ENCODE measurements at places on chromosomes 6 and 20.

- DNase-seq: no peak
Measured at GRCh38 chr20:20926222-20926905, 179.8 kb downstream of the LINC00237 start.

- DNase-seq: no peak
Measured at GRCh38 chr6:139175389-139175948, 40.6 kb downstream of the HECA start.

DNA sequence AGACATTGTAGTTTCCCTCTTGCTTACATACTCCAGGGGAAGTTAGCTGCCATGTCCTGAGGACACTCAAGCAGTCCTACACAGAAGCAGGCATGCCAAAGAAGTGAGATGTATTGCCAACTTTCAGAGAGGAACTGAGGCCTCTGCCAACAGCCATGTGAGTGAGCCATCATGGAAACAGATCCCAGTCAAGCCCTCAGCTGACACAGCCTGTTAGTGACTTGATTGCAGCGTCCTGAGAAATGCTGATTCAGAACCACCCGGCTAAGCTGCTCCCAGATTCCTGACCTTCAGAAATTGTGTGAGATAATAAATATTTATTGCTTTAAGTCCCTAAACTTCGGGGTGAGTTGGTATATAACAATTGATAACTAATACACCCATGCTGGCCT lies 38.1 kb downstream of the GSTA2 start:
- DNase-seq: no peak

GRCh38 chr6:10362300-10362699 lies 52.6 kb downstream of the TFAP2A start:
- DNase-seq: no peak

GRCh38 chr6:166850677-166851076 lies 105.7 kb downstream of the RNASET2 start:
- no peak for DNase-seq

GRCh38 chr20:13348311-13349234 lies 127.5 kb downstream of the ISM1 start:
- DNase-seq: no peak

- no peak for DNase-seq
Measured at GRCh38 chr20:19361790-19362189, 149.3 kb downstream of the SLC24A3 start.

DNA sequence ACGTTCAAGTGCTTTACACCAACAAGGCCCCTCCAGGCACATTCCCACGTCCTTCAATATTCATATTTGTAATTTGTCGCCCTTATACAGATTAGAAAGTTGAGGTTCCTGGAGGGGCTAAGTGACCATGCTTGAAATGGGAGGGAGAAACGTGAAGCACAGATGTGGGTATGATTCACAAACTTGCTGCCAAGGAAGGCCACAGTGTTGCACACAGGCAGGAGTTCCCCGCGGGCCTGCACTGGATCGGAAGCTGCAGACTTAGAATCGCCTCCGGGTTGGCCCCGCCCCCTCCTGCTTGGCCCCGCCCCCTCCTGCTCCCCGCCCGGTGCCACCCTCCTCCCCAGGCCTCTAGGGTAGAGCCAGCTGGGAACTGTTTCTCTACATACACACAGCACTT lies 58.2 kb upstream of the QKI start:
- DNase-seq: no peak

- no peak for DNase-seq
Measured at GRCh38 chr6:89840538-89840937, 10.9 kb downstream of the CASP8AP2 start.

DNA sequence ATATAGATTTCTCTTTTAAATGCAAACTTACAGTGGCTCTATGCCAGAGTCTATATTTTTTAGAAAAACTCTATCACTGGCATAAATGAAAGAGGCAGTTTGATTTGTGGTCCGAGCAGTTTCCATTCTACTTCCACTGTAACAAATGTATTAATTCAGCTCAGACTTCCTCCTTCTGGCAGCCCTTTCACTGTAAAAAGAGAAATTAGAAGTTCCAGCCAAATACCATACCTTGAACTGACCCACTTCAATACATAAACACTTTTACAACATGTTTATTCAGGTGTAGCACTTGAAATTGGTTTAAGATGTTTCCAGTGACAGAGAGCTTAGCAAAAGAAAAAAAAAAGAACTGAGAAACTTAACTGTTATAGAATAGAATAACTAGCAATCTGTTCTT lies 99.3 kb downstream of the BMP5 start:
- DNase-seq: no peak

GRCh38 chr6:39693206-39693605 lies 32.0 kb downstream of the KIF6 start:
- no peak for DNase-seq

- DNase-seq: no peak
Measured at GRCh38 chr6:25089442-25089841, 153.7 kb upstream of the RIPOR2 start.

- no peak for DNase-seq
Measured at GRCh38 chr20:675033-675452, 559 bp downstream of the SCRT2 start.

DNA sequence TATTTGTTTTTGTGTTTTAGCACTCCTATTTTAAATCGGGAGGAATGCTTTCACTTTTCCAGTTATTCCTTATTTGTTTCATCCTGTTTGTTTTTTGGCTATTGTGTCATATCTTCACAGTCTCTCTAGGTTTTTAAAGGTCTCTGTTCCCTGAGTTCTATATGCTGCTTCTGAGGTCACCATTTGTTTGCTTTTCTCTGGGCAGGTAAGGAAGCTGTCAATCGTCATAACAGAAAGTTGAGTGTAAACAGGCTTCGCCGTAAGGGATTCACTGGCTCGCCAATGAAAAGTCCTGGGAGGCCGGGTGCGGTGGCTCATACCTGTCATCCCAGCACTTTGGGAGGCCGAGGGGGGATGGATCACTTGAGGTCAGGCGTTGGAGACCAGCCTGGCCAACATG lies 48.7 kb upstream of the RPS6KA2 start:
- no peak for DNase-seq

- DNase-seq: no peak
Measured at GRCh38 chr20:43096126-43096930, 93.4 kb downstream of the PTPRT start.

- DNase-seq: no peak
Measured at GRCh38 chr20:52828199-52828598, 144.0 kb upstream of the TSHZ2 start.

DNA sequence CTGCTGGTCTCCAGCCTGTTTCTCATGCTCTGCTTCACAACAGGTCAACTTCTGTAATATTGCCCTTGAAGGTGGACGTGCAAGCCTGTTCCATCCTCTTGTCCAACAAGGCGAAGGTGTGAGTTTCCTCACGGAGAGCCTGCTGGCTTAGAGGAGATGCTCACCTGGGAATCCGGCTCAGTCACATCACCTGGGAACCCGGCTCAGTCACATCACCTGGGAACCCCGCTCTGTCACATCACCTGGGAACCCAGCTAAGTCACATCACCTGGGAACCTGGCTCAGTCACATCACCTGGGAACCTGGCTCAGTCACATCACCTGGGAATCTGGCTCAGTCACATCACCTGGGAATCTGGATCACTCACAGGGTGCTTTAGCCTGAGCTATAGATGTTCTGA lies 230.1 kb downstream of the ERMARD start:
- DNase-seq: no peak

GRCh38 chr6:168915855-168916254 lies 337.8 kb downstream of the THBS2 start:
- no peak for DNase-seq

GRCh38 chr20:43458422-43458924 lies 777 bp downstream of the SRSF6 start:
- DNase-seq: no peak

- DNase-seq: no peak
Measured at GRCh38 chr20:31984981-31985471, 17.1 kb downstream of the XKR7 start.

DNA sequence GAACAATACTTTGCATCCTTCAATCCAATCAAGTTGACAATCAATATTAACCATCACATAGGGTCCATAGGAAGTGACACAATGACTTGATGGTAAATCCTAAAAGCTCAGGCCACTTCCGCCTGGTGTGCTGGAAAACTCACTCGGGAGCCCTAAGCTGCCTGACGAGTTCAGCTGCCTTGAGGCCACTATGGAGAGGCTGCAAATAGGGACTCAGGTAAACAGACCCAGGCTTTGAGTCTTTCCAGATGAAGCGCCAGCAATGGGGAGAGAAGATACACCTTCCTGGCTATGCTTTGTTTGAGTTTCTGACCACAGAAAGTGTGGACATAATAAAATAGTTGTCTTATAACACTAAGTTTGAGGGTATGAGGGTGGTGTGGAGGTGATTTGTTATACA lies 112.6 kb downstream of the GPR63 start:
- DNase-seq: no peak

All from thoracic aorta (tissue), 2 donors.